ENCODE measurements at places on chromosomes 5 and 9.

GRCh38 chr5:68304421-68305052 lies 89.0 kb downstream of the PIK3R1 start:
- DNase-seq = peak; percentile 69

DNA sequence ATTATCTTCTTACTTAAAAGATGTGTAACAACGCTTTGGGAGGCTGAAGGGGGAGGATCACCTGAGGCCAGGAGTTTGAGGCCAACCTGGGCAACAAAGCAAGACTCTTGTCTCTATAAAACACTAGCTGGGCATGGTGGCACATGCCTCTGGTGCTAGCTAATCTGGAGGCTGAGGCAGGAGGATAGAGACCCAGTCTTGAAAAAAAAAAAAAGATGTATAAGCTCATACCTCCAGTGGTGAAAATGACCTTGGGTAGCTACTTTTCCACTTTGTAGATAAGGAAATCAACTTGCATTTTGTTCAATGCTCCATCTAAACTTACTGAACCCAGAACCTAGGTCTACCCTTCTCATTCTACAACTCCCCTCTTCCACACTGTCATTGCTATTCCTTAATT lies 16.6 kb downstream of the ARRDC3 start:
- no peak for DNase-seq

GRCh38 chr5:150116667-150117400 lies 30.5 kb upstream of the CSF1R start:
- no peak for DNase-seq

DNA sequence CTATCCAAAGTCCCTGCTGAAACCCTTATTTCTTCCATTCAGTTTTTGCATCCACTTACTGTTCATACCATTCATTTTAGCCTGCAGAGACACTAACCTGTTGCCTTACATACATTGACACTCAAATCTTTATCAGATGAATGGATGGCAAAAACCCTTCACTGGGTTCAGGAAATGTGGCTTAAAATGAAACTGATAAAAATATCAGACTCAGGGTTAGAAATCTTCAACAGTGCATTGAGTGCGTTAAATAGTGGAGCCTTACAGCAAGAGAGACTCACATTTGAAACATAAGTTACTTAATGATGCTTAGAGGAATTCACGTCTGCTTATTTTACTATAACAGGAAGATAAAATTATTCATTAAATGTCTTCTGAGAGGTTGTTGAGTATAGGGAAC lies 28.0 kb upstream of the BNC2 start:
- DNase-seq = no peak

GRCh38 chr9:131658377-131659129 lies 81.3 kb downstream of the RAPGEF1 start:
- DNase-seq = peak; percentile 85

GRCh38 chr9:87280421-87280820 lies 217.2 kb upstream of the DAPK1 start:
- DNase-seq = peak; percentile 89

GRCh38 chr9:34500623-34501267 lies 22.0 kb downstream of the ENHO start:
- peak; percentile 26 for DNase-seq

- DNase-seq = no peak
Observed at GRCh38 chr9:133991214-133991921, 756 bp downstream of the VAV2 start.

GRCh38 chr9:127290561-127291065 lies 26.0 kb downstream of the GARNL3 start:
- DNase-seq = no peak

GRCh38 chr5:175654339-175654738 lies 3.5 kb upstream of the HRH2 start:
- DNase-seq = no peak

GRCh38 chr9:132588098-132588497 lies 5.7 kb downstream of the BARHL1 start:
- DNase-seq = no peak

GRCh38 chr5:139668064-139668880 lies 20.1 kb downstream of the CXXC5 start:
- peak; percentile 62 for DNase-seq

DNA sequence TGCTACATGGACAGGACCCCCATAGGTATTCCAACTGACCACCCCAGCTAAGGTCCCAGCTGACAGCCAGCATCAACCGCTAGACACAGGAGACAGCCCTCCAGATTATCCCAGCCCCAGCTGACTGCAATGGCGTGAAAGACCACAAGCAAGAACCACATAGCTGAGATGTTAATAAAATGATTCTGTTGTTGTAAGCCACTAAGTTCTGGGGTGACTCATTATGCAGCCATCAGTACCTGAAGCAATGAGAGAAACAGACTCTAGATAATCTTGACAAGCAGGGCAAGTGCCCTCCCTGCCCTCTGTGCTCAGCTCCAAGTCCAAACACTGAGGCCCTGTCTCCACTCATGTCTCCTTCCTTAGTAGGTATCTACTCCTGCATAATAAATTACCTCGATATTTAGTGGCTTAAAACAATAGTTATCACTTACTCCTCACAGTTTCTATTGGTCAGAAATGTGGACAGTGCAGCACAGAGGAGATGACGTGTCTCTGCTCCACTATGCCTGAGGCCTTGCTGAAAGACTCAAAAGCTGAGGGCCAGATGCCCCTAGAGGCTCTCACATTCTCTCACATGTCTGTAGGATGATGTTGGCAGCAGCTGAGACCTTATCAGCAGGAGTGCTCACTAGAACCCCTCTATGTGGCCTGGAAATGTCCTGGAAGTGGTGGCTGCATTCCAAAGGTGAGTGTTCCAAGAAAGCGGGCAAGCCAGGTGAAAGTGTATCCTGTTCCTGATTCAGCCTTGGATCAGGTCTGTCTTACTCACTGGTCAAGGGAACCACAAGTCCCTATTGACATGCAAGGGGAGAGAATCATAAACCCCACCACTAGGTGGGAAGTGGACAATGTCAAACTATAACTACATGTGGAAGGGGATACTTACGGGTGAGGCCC lies 2.5 kb downstream of the MGAT1 start:
- DNase-seq = peak; percentile 74

- DNase-seq = peak; percentile 8
Observed at GRCh38 chr9:133658442-133659431, 22.6 kb downstream of the DBH start.

- no peak for DNase-seq
Observed at GRCh38 chr5:174575043-174575442, 149.3 kb upstream of the MSX2 start.

DNA sequence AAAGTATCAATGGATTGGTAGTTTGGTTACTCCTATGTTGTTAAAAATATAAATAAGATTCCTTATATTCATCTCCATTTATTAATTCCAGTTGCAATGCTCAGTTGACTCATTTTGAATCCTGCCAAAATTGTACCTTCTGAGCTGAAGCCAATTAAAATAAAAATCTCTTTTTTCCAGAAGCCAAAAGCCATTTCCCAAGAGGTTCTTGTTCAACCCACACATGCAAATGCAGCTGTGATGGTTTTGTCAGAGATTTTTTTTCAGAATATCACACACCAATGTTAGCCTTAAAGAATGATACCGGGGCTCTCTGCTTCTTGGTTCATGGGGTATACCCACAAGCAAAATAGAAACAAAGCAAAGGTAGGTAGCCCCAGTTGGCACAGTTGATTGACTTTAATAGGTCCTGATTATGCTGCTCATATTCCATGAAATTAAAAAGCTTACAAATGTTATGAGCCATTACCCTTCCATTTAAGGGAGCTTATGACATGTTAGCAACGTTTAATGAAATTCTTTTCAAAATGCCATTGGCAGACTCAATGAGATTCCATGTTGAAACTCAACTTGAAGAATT lies 208.0 kb downstream of the SGCD start:
- DNase-seq = peak; percentile 73

DNA sequence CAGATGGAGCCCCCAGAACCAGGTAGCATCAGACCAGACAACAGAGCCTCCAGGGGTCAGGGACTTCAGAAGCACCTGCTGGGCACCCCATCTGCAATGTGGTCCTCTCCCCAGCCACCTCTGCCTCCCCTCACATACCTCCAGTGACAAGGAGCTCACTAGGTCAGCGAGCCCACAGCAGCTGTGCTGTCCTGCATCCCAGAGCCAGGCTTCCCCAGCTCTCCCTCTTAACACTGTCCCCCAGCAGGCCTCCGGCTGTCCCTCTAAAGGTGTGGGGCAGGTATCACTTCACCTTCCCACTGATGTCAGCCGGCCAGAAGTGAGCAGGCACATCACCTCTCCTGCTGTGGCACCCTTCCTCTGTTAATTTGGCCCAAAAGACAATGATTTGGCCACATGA lies 83.6 kb downstream of the LMX1B start:
- no peak for DNase-seq

DNA sequence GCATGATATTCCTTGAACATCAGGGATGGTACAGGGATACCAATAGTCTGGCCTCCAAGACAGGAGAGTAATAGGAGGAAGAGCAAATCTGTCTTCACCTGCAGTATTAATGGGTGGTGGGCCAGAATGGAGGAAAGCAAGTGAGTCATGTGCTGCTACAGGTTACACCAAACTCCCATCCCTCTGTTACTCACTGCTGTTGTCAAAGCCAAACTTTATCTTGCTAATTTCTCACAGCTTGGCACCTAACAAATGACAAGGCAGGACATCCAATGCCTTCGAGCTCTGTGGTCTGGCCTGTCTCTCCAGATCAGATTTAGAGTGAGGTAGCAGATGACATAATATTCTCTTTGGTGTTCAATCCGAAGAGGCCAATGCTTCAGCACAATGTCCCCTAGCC lies 26.8 kb downstream of the PLAC8L1 start:
- DNase-seq = no peak

DNA sequence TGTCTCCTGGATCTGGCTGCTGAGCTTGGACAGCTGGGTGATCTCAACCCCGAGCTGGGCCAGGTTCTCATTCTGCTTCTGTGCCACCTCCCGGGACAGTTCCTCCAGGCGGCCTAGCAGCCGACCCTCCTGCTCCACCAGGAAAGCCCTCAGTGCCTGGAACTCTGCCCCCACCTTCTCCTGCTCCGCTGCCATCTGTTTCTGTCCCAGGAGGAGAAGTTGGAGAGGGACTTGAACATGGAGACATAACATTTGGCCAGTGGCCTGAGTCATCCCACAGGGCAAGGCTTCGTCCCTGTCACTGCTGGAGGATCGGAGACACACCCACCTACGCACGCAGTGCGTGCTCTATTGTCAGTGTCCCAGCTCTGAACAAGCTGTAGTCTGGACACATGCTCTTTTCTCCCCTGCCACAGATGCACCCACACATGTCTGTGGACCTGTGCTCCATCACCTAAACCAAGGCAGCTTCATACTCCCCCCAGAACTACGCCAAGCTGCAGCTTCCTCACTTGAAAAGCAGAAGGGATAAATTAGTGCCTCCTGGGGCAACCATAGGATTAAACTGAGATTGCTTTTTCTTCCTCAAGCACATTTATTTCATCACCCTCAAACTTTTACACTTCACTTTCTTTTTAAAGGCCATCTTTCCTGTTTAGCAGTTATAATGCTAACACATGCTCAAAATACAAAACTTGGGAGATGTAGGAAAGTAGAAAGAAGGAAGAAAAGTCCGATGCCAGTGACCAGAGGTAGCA lies 4.9 kb downstream of the TRIM7 start:
- no peak for DNase-seq

DNA sequence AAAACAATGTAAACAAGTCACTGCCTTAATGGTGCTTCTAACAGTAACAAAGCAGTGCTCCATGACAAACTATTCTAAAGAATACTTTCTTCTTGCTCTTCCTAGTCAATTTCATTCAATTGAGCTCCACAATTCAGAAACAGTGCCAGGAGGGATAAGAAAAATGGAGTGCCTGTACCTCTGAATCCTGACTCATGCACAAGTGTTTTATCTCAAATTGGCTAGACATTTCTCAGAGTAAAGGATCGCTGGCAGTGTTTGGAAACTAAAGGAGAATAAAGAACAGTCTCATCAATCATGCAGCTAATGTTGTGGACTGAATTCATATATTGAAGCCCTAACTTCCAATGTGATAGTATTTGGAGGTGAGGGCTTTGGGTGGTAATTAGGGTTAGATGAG lies 27.6 kb downstream of the SLC25A51 start:
- no peak for DNase-seq

DNA sequence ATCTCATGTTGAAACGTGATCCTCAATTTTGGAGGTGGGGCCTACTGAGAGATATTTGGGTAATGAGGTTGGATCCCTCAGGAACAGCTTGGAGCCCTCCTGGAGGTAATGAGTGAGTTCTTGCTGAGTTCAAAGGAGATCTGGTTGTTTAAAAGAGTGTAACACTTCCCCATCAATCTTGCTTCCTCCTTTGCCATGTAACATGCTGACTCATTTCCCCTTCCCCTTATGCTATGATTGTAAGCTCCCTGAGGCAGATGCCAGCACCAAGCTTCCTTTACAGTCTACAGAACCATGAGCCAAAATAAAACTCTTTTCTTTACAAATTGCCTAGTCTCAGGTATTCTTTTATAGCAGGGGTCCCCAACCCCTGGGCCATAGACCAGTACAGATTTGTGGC lies 352.3 kb downstream of the SLCO4C1 start:
- no peak for DNase-seq

- no peak for DNase-seq
Observed at GRCh38 chr5:171299851-171300250, 9.2 kb upstream of the TLX3 start.

- no peak for DNase-seq
Observed at GRCh38 chr9:38063363-38063707, 5.7 kb downstream of the SHB start.

DNA sequence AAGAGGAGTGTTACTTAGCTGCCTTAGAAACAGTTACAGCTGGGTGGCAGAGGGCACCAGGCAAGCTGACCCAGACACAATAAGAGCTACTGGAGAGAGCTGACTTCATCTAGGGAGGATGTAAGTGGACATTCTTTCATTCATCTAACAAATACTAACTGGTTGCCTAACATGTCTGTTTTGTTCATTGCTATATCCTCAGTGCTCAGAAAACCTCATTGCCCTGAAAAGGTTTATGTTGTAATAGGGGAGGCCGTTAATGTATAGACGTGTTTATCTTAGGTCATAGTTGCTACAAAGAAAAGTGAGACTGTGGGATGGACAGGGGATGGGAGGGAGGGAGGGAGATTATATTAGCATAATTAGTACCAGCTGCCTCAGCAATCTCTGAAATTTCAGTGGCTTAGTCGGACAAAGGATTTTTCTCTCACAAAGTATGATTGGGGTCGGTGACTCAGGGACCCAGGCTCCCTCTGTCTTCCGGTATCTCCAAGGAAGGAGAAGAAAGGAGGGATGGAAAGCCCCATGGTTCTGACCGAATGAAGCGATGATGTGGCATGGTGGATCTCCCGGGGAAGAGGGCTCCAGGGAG lies 2.6 kb upstream of the SNX18 start:
- DNase-seq = peak; percentile 89

- no peak for DNase-seq
Observed at GRCh38 chr5:180133060-180133459, 61.5 kb upstream of the RNF130 start.

GRCh38 chr5:172111852-172112225 lies 76.2 kb downstream of the STK10 start:
- peak; percentile 89 for DNase-seq
